CD4-positive, alpha-beta T cell treated with Interleukin-1 beta for 1 hour (primary cell): ENCODE measurements at places on chromosomes 4 and X.

DNA sequence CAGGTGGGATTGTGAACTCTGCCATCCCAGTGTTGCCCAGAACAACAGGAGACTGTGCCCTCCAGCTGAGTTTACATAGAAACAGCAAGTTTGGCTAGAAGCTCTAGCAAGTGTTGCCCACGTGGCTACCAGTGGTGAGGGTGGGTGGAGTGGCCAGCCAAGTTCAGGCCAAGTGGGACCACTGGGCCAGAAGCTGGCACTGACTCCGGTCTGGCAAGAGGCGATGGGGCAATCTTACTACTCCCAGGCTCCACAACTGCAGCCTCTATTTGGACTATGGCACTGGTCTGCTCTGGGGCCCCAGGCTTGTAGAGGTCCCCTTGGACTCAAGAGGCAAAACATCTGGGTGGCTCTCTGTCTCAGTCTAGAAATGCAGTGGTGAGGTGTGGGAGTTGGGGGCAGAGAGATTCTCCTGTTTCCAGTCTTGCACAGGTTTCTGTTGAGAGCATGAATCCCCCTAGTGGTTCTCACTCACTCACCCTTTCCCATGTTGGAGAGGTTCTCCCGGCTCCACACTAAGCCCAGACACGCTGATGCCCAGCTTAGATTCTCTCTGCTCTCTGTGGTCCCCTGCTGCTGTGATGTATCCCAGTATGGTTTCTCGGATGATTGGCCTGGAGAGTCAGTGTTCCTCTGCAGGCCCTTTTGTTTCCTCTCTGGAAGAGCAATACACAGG, 615.3 kb downstream of the PDHA2 start:
- DNase-seq: no peak

- no peak for DNase-seq
Measured at GRCh38 chr4:133929531-133930239, 271.9 kb downstream of the PABPC4L start.

- no peak for DNase-seq
Measured at GRCh38 chr4:77093401-77093800, 17.6 kb upstream of the CCNI start.

- DNase-seq: peak; percentile 27
Measured at GRCh38 chr4:112312610-112313239, 15.6 kb downstream of the ALPK1 start.

- DNase-seq: no peak
Measured at GRCh38 chrX:72142794-72143608, 11.3 kb upstream of the RTL5 start.

DNA sequence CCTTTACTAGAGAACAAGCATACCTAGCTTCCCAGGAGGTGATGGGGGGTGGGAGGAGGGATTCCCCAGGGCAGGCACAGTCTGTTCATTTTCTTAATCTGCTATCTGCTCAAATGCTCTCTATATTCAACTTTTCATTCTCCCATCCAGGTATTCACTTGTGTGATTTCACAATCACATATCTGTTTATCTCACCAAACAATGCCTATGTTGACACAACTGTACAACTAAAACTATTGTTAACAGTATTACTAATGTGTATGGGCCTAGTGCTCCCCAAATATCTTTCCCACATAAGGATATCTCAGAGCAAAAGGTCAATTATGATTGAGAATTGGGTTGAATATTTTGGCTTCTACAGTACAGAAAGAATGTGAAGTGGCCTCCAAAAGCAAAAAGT, 210.8 kb downstream of the IQCM start:
- DNase-seq: no peak

- peak; percentile 4 for DNase-seq
Measured at GRCh38 chr4:119493419-119493818, 135.2 kb downstream of the PDE5A start.

DNA sequence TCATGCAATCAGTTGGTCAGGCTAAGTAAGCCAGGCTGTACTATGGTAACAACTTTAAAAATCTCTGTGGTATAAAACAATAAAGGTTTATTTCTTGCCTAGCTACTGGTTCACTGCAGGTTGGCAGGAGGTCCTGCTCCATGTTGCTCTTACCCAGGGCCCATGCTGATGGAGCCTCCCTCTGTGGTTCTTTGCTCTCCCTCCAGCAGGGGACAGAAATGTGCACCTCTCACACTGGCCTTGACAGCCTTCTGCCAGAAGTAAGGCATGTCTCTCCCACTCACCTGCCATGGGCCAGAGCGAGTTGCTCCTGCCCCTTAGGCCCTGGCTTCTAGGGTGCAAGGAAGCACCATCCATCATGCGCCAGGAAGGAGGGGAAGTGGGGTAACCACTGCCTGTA, 31.1 kb downstream of the CLDN22 start:
- no peak for DNase-seq
